Stimulated activated CD8-positive, alpha-beta memory T cell treated with anti-CD3 and anti-CD28 coated beads, Interleukin-7, amount 100 ng/mL, for 4 hours (primary cell): ENCODE measurements at places on chromosomes 5 and 9.

DNA sequence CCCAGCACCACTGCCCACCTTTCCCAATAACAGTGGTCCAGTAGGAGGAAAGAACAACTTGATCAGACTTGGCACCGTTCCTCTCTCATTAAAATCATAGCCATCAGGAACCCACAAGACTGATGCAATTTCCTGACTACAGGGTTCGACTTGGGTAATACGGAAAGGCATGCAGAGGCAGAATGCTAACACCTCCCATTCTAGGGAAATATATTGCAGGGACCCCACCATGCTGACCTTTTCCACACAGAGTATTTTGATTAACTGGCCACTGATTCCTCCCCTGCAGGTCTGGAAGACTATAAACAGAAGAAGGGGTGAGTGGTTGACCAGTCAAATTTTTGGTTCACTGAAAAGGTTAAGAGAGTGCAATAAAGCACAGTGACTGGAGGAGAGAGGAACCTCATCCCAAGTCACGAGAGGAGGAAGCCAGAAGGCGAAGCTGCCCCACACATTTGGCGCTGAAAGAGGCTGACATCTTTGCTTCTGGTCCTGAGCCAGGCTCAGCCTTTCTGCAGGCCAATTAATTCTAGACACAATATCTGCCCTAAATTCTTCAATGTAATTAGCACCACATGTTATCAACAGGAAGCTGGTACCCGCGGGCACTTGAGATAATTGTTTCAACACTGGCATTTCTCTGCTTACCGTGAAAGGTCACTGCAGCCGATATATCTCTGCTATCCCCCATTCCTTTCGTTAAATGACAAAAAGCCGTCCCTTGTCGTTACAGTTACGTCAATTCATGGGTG is 64.7 kb upstream of the SPOCK1 start:
- DNase-seq = no peak

DNA sequence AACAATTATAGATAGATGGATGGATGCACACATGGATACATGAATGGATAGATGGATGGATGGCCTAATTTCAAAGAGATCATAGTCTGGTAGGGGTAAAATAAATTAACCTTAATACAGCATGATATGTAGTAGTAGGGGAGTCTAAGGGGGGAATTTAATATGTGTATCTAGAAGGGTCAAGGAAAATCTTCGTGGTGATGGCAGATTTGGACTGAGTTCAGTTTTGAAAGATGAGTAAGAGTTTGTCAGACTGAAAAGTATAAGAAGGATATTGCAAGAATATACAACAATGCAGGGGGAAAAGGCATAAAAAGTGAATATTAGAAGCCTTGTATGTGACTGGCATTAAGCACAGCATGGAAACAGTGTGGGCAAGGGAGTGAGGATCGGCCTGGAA is 98.7 kb downstream of the ZNF462 start:
- DNase-seq = no peak

- DNase-seq = no peak
These were observed 60.3 kb downstream of the STX17 start for GRCh38 chr9:99966716-99967115.

DNA sequence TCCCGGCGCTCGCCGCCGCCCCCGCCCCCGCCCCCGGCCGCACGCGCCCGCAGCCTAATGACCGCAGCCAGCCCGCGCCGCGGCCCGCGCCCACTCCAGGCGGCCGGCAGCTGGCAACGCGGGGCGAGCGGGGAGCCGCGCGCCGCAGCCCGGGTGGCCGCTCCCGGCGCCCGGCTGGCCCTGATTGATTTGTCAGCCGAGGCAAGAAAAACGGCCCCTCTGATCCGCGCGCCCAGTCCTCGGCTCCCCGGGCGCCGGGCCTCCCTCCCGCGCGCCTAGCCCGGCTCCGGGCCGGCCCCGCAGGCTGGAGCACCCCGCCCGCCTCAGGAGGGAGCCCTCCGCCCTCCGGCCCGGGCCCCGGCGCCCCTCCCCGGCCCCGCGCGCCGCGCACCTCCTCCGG is 11.9 kb upstream of the LHX2 start:
- DNase-seq = no peak

- DNase-seq = no peak
These were observed 42.7 kb upstream of the RARS1 start for GRCh38 chr5:168443533-168443932.

DNA sequence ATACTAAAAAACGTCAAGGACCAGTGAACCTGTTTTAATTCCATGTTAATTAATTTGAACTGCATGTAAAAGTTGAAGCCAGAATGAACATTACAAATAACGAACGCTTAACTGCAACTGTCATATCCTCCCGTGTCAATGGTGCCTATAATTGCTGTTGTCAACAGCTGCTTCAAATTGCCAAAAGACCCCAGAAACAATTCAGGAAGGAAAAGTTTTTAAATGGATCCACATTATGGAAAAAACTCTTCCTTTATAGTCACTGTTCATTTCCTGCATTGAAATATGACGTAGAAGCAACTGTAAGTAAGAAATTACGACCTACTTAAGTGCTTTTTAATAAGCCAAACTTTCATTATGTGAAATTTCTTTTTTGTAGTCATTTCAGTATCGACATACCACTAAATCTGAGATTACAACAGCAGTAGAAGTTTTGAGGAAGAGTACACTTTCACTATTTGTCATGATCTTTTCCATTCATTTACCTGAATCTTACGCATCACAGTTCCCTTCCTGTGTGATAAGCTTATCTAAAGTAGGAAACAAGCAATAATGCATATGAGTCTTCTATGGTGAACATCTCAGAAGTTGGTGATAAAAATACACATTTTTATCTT is 37.8 kb downstream of the MEF2C start:
- no peak for DNase-seq

DNA sequence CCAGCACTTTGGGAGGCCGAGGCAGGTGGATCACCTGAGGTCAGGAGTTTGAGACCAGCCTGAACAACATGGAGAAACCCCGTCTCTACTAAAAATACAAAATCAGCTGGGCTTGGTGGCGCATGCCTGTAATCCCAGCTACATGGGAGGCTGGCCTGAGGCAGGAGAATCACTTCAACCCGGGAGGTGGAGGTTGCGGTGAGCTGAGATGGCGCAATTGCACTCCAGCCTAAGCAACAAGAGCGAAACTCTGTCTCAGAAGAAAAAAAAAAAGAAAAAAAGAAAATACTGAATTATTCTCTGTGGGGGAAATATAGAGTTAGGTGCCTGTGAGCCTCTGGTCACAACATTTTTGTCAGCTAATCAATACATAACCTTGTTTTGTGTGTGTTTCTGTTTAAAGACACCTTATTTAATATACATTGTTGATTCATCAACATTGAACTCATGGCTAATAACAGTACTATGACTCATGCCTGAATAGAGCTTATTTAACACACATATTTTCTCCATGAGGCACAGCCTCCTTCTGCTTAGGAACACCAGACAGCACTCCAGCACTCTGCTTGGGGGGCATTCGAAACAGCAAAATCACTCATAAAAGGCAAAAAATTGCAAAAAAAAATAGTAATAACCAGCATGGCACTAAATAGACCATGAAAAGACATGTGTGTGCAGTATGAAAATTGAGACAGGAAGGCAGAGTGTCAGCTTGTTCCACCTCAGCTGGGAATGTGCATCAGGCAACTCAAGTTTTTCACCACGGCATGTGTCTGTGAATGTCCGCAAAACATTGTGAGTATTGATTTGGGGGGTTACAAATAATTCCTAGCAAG is at the start of gene IL31RA:
IL31RA (plus strand) TSS at position 519 of the 836 bp plus-strand sequence; CDS start at position 733, 214 bp downstream.
- no peak for DNase-seq

DNA sequence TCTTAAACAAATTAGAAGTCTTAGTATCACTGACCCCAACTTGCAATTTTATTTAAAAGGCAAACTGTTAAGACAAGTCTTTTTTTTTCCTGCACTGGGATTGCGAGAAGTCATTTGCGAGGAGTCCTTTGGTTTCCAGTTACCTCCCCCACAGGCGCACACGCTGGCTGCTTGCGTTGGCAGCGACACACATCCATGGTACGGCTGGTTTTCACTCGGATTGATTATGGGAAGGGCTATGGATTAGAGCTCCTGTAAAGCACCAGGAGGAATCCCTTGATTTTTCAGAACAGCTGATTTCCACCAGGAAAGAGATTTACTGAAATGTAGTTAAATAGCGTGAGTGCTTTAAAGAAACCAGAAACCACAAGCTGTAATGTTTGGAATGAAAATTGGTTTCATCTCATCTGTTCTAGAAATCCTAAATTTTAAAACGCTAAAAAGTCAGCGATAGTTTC is 737 bp downstream of the SLC1A3 start:
- no peak for DNase-seq

DNA sequence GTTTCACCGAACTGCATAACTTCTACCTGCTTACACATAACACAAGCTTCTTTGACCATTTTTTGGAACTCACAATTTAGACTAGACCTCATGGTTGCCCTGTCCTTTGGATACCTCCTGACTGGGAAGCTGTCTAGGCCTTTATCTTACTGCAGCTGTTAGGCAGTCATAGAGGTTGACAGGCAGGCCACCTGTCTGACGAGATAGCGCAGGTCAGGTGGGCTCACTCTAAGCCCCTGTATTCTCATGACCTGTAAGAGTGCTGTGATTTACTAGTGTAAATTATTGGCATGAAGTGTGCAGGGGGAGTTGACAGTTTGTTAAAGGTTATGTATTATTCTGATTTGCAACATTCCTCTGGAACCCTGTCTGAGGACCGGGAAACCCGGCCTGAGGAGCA is 29.0 kb downstream of the SLC22A4 start:
- DNase-seq = no peak

DNA sequence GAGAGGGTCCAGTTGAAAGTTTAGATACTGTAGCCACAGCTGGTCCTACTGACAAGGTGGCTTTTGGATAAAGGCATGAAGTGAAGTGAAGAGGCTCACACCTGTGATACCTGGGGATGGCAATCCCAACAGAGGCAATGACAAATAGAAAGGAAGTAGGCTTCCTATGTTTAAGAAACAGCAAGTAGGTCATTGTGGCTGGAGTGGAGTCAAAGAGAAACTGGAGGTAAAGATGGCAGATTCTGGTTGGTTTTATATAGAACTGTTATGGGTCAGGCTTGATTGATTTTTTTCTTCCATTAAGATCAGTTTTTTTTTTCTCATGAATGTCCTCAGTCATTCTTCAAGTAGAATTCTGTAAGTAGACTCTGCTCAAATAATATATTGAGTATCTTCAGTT is 79.5 kb downstream of the ANXA1 start:
- no peak for DNase-seq

DNA sequence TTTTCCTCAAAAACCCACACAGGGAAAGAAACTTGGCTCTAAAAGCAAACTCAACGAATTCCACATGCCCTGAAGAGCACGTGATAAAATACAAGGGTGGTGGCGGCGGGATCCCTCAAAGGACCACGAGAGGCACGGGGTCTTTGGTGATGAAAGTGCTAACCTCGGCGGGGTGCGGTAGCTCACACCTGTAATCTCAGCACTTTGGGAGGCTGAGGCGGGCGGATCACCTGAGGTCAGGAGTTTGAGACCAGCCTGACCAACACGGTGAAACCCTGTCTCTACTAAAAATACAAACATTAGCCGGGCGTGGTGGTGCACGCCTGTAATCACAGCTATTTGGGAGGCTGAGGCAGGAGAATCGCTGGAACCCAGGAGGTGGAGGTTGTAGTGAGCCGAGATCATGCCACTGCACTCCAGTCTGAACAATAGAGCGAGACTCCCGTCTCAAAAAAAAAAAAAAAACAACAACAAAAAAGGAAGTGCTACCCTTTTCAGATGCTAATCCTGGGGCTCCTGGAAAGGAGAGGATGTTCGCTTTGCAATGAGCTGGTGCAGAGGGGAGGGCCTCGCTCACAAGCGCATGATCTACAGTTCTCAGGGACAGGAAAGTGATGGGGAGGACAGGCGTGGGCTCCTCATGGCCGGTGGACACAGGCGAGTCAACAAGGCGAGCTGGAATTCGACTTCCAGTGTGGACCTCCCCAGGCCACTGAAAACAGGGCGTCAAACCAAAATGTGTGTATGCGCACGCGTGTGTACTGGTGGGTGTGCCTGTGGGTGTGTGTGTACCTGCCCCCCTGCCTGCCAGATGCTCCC is 54.1 kb downstream of the USP20 start:
- no peak for DNase-seq

- no peak for DNase-seq
These were observed 492.5 kb downstream of the MAT2B start for GRCh38 chr5:163997965-163998364.
